ENCODE measurements at places on chromosomes 3 and 15.

GRCh38 chr15:51049081-51049480 is 45.6 kb downstream of the TNFAIP8L3 start:
- H3K27me3 ChIP-seq, result no peaks in the 10 kb centered on the region
- peaks cover 16% of the 10 kb centered on the region for H3K4me1 ChIP-seq
- H3K4me3 ChIP-seq, result no peak overlapping the region
- no peak overlapping the region for H3K27ac ChIP-seq
- no peak for DNase-seq

GRCh38 chr3:106299300-106300098 is 430.7 kb upstream of the CBLB start:
- no peak overlapping the region for H3K4me3 ChIP-seq
- no peaks in the 10 kb centered on the region for H3K27me3 ChIP-seq
- H3K27ac ChIP-seq, result no peak overlapping the region
- DNase-seq, result no peak
- H3K36me3 ChIP-seq, result no peaks in the 10 kb centered on the region

- DNase-seq, result peak; percentile 87
- peaks cover 2% of the 10 kb centered on the region for H3K4me1 ChIP-seq
- no peaks in the 10 kb centered on the region for H3K36me3 ChIP-seq
These were observed 4.2 kb downstream of the B3GALNT1 start for GRCh38 chr3:161100994-161101393.

- H3K4me3 ChIP-seq, result no peak overlapping the region
- no peak overlapping the region for H3K27ac ChIP-seq
- H3K27me3 ChIP-seq, result no peaks in the 10 kb centered on the region
- peaks cover 2% of the 10 kb centered on the region for H3K36me3 ChIP-seq
- peak; percentile 71 for DNase-seq
- peaks cover 8% of the 10 kb centered on the region for H3K4me1 ChIP-seq
These were observed 83.9 kb upstream of the PLXND1 start for GRCh38 chr3:129690406-129690805.

GRCh38 chr3:72311425-72311824 is 526.5 kb upstream of the PROK2 start:
- H3K4me1 ChIP-seq, result peaks cover 11% of the 10 kb centered on the region
- no peak for DNase-seq
- H3K27ac ChIP-seq, result no peak overlapping the region
- H3K36me3 ChIP-seq, result no peaks in the 10 kb centered on the region
- no peaks in the 10 kb centered on the region for H3K27me3 ChIP-seq

GRCh38 chr3:155391104-155391503 is 97.6 kb upstream of the STRIT1 start:
- H3K27me3 ChIP-seq, result no peaks in the 10 kb centered on the region
- H3K36me3 ChIP-seq, result no peaks in the 10 kb centered on the region
- no peaks in the 10 kb centered on the region for H3K4me1 ChIP-seq
- H3K4me3 ChIP-seq, result no peak overlapping the region

DNA sequence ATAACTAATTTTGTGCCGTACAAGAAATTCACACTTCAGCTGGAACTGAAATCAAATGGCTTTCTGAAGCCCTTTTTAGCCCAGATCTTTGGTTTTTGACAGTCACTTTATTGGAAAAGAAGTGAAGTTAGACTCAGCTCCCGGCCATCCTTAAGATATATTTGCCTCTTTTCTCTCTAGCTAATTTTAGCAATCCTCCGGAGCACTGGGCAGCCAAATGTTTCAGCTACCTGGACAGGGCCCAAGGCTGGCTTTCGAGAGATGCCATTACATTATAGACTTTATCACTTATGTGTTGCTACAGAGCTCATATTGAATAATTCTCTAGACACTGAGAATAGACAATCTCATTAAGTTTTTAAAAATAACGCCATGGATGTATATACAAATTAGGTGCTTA is 28.5 kb upstream of the RPL39L start:
- H3K27me3 ChIP-seq, result no peaks in the 10 kb centered on the region
- no peak overlapping the region for H3K27ac ChIP-seq
- no peak overlapping the region for H3K4me3 ChIP-seq
- no peaks in the 10 kb centered on the region for H3K36me3 ChIP-seq
- DNase-seq, result no peak
- no peaks in the 10 kb centered on the region for H3K4me1 ChIP-seq

DNA sequence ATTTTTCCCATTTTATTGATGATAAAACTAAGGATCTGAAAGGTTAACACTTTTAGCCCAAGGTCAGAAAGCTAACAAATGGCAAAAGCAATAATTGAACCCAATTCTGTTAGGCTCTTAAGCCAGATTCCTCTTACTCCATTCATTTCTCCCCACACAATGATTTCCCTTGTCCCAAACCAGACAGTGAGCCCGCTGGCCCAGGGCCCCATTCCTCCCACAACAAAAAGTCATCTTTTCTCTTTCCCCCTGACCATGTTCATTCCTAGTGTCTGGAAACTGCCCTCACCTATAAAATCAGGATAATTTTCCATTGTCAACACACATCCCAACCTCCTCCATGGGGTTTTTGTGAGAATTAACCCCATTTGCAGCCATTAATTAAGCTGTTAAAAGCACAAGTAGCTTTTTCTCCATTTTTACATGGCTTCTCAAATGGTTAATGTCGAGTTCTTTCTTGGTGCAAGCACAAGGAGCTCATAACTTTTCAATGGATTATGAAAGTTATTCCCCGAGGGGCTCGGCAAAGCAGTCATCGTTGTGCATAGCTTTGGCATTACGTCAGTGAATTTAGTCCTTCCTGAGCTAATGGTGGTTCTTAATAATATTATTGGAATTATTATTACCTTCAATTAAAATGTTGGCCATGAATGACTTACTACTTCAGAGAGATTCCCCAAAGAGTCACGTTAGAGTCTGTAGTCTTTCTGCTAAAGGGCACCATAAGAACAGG is 151.0 kb upstream of the WNT5A start:
- no peaks in the 10 kb centered on the region for H3K4me1 ChIP-seq
- H3K36me3 ChIP-seq, result no peaks in the 10 kb centered on the region
- no peak overlapping the region for H3K4me3 ChIP-seq
- DNase-seq, result no peak

- no peak for DNase-seq
- no peak overlapping the region for H3K27ac ChIP-seq
- no peaks in the 10 kb centered on the region for H3K27me3 ChIP-seq
- H3K4me1 ChIP-seq, result no peaks in the 10 kb centered on the region
These were observed 1003.9 kb upstream of the NR2F2 start for GRCh38 chr15:95326431-95327182.

- peaks cover 3% of the 10 kb centered on the region for H3K36me3 ChIP-seq
- no peak overlapping the region for H3K27ac ChIP-seq
- no peak overlapping the region for H3K4me3 ChIP-seq
- H3K27me3 ChIP-seq, result no peaks in the 10 kb centered on the region
- no peaks in the 10 kb centered on the region for H3K4me1 ChIP-seq
These were observed 19.1 kb downstream of the TSEN2 start for GRCh38 chr3:12503126-12503957.

- no peaks in the 10 kb centered on the region for H3K4me1 ChIP-seq
- H3K36me3 ChIP-seq, result no peaks in the 10 kb centered on the region
- no peak overlapping the region for H3K27ac ChIP-seq
These were observed 462.8 kb upstream of the MDFIC2 start for GRCh38 chr3:70775257-70775656.

GRCh38 chr3:179091113-179091512 is 19.5 kb upstream of the ZMAT3 start:
- H3K36me3 ChIP-seq, result no peaks in the 10 kb centered on the region
- no peak overlapping the region for H3K4me3 ChIP-seq
- no peak for DNase-seq
- H3K27ac ChIP-seq, result no peak overlapping the region
- H3K27me3 ChIP-seq, result no peaks in the 10 kb centered on the region

All from small intestine (tissue), 16 donors.